Effector CD8-positive, alpha-beta T cell (primary cell): ENCODE measurements at places on chromosomes 1 and 21.

- DNase-seq: no peak
These were observed 143.2 kb downstream of the MIS18A start for GRCh38 chr21:32135401-32136363.

DNA sequence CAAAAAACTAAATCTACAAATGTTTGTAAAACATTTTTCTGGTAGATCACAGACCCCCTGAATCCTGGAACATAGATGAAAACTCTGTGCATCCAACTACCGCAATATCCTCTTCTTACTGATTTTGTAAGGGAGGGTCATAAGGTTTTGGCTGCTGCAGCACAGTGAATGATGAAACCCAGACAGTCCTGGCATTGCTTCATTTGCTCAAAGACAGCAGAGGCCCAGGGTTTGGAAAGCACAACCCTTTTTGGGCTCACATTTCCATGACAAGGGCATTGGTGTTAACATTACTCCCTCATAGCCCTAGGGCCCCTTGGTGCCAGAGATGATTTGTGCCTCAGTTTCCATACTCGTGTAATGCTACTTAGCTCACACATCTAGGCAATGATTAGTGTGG is 51.2 kb downstream of the PLXNA2 start:
- no peak for DNase-seq

DNA sequence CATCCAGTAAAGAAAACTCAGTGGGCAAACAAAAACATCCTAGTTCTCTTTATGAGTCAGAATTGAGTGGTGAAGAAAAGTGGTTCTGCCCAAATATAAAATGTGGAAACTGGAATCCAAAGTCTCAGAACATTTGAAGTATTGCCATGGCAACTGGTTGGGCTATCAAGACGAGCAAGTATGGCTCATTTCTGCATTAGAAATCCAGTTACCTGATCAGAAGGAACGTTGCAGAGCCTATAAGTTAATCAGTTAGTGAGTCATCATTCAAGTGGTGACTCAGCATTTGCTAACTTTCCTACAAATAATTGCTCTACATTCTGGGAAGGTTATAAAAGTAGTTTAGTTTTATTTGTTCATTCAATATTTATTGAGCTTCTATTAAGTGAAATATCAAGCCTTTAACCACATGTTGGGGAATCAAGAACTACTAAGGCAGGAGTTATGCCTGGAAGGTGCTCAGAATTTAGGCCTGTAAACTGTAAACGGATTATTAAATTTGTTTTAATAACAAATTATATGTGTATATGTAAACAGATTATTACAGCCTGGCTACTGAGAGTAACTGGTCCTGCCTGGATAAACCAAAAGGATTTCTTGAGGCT is 104.3 kb downstream of the PAPPA2 start:
- DNase-seq: no peak

GRCh38 chr1:168054117-168054516 is 82.6 kb downstream of the GPR161 start:
- DNase-seq: no peak

- no peak for DNase-seq
These were observed 183.6 kb downstream of the HIVEP3 start for GRCh38 chr1:41735139-41735538.

DNA sequence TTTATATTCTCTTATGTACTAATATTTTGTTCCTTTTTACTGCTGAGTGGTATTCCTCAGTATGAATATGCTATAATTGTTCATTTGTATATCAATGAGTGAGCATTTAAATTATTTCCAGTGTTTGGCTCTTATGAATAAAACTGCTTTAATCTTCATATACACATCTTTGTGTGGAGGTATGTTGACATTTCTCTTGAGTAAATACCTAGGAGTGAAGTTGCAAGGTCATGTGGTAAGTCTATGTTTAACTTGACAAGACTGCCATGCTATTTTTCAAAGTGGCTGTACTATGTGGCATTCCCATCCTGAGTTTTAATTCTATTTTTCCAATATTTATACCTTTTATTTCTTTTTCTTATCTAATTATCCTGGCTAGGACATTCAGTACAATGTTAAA is 124.2 kb downstream of the ADSS2 start:
- no peak for DNase-seq

GRCh38 chr1:82273816-82274215 is 473.1 kb downstream of the ADGRL2 start:
- DNase-seq: no peak

DNA sequence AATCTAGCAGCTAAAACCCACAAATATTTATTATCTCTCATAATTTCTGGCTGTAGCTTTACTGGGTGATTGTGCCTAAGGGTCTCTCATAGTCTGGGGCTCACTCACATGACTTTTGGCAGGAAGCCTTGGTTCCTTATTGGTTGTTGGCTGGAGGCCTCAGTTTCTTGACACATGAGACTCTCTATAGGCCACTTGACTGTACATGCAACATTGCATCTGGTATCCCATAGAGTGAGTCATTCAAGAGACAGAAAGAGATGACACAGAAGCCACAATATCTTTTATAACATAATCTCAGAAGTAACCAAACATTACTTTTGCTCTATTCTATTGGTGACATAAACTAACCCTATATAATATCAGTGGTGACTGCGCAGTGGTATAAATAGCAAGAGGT is 128.5 kb upstream of the HNRNPU start:
- no peak for DNase-seq

DNA sequence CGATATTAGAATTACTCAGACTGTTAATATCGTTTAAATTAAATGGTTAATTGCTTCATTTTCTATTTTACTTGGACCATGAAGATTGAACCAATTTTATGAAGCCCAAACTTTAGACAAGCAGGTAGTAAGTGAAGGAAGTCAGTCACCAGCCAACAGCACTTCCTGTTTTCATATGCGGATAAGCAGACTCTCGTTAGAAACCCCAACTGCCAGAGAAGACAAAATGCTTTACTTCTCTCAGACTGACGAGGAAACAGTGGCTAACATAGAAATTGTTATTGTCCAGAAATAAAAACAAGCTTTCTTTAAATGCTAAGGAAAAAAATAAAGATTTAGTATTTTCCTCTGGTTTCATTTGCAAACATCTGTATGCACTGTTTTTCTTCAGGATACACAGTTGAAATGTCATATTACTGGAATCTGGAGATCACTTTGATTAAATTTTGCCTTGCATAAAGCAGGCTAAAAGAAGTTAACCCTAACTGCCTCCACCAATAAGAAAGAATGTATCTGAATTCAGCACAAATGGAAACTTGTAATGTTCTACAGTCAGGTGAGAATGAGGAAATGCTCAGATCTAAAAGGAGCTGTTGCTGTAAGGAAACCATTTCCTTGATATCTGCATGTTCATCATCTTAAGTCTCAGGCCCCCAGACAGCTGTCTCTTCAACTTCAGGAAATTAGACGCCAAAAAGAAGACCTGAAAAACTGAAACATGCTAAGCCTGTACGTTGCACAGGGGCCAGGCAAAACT is 129.8 kb upstream of the SAMSN1 start:
- no peak for DNase-seq

DNA sequence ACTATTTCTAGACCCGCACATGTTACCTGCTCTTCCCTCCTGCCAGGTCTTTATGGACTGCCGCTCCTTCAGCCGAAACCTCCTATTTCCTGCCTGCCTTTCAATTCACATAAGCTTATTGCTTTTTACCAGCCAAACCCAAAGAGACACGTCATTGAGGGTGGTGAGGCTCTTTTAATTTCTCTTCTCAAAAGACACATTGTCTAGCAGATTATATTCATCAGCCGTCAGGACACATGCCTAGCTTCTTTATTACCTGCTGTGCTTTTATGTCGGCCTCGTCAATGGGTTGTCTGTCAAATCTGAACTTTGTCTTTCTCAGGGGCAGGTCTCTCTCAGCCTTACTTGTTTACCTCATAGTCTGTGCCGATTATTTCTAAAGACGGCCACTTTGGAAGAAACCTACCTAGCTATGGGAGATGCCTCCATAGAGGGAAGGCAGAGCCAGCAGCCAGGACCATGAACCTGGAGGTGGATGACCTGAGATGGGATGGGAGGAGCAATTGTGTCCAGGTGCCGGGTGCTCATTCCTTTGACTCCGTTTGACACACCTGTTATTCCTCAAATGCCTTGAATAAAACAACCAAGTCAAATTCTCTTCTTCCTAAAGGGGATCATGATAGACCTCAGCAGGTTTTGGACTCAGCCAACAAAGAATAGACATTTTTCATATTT is 42.0 kb downstream of the ZBTB18 start:
- no peak for DNase-seq

- no peak for DNase-seq
These were observed 124.2 kb downstream of the MACF1 start for GRCh38 chr1:39328586-39329121.

- no peak for DNase-seq
These were observed 277.0 kb upstream of the BRINP3 start for GRCh38 chr1:190754666-190755065.

- no peak for DNase-seq
These were observed 71.7 kb upstream of the JUN start for GRCh38 chr1:58855274-58856165.

DNA sequence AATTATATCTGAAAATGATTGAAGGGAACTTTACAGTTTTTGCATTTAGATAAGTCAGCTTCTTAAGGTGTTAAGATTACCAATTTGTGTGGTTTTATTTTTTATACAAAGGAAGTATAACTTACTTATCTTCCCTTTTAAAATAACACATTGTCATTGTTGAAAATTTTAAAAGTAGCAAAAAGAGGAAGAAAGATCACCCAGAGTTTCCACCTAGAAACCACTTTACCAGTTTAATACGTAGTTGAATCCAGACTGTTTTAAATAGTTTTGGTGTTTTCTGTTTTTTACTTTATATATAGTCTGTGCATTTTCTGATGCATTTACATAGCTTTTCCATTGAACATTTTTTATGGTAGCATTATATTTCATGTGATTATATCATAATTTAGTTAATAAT is 6.1 kb downstream of the CCDC18 start:
- DNase-seq: no peak

DNA sequence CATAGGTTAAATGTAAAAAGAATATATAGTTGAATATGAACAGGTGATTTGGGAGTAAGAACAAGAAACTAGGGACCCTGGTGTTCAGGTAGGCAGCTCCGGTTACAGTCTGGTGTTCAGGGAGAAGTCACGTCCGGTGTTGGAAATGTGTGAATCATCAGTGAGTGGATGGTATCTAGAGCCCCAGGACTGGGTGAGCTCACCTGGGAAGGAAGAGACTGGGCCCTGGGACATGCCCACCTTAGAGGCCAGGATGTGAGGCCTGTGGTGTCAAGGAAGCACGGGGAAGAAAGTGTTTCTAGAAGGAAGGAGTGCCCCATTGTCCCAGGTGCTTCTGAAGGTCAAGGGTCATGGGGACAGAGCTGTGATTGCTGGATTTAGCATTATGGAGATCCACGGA is 1.5 kb upstream of the GJB3 start:
- no peak for DNase-seq

DNA sequence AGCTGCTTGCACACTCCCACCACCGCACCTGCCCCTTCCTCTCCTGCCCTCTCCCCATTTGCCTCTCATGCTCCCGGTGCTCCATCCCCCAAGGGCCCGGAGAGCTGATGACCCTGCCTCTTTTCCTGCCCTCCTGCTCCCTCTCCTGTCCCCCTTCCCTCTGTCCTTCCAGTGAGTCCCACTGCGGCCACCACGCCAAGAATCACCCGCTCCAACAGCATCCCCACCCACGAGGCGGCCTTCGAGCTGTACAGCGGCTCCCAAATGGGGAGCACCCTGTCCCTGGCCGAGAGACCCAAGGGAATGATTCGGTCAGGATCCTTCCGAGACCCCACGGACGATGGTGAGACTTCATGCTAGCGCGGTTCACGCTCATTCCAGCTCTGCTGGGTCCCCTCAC is 40.7 kb upstream of the IPO9 start:
- no peak for DNase-seq

DNA sequence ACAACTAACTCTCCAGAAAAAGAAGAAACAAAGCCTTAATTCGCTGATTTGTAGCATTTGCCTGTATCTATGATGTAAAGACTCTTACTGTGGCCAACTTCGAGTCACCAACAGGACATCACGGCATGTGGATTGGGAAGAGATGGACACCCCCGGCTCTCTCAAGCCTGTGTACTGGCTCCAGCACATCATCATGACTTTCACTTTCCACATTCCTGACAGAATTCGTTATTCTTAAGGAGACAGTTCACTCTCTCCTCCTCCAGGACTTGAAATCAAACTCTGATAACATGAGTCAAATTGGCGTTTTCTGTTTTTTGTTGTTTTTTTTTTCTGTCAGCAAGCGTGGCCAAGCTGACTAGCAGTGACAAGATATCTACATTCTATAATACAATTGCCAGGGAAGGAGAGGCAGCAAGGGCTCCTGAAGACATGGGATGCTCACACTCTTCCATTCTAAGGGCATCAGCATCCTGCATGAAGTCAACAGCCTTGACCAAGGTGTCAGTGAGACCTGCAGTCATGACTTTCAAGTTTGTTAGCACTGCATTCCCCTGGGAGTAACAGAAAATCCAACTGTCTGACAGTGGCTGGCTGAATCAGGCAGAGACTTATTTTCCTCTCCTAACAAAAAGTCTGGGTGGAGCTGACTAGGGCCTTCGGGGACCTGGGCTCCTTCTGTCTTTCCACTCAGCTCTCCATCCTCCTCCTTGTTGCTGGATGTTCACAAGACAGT is 13.3 kb upstream of the TRAF3IP3 start:
- DNase-seq: no peak

DNA sequence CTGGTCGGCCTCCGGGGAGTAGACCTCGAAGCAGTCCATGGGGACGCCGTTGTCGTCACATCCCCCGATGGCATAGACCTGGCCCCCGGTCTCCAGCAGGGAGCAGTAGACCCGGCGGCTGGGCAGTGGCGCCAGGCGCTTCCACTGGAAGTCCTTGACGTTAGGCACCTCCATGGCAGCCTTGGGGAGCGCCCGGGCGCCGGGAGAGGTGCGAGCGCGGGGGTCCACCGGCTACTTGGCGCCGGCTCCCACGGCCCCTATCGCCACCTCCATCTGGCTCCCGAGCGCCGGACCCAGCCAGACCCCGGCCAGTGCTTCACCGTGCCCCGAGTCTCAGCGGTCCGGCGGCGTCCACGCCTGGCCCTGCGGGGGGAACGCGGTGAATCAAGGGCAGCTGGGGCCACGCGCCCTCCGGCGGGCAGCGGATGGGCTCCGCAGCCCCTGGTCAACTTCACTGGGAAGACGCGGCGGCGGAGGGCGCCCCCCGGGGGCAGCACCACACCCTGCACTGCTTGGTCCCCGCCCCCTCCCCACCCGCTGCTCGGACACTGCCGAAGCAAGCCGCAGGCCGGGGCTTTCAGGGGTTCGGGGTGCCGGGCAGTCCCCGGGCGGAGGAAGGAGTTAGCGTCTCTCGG is 13.2 kb downstream of the KLHDC8A start:
- no peak for DNase-seq
